ENCODE measurements at places on chromosomes 3 and 15. TPM values are rescaled to one million over a fixed set of nuclear protein-coding genes. Genes with fewer than 3 reads are reported as not detected.

FBLN2 gene
- 1.7 TPM for total RNA-seq

ROPN1 gene
- not detected for total RNA-seq

AHSG gene
- not detected for total RNA-seq

RAB8B gene
- 11.6 TPM for total RNA-seq

DAZL gene
- total RNA-seq, result not detected

Data from A549 treated with AZD2906 at 1 μM for 4 hours (cell line).